Lung (tissue), 17 donors: ENCODE measurements at places on chromosomes 11 and 22. TPM values are rescaled to one million over a fixed set of nuclear protein-coding genes. Genes with fewer than 3 reads are reported as not detected.

The RAC2 gene
- 81.6 TPM for total RNA-seq

The GNG3 gene
- total RNA-seq = not detected

The TMEM223 gene
- total RNA-seq = 9.7 TPM

The FXYD6 gene
- 45.7 TPM for total RNA-seq

The CNGA4 gene
- total RNA-seq = 5.6 TPM

The UPK3A gene
- not detected for total RNA-seq

The OTOG gene
- total RNA-seq = not detected

The FJX1 gene
- 2.9 TPM for total RNA-seq

The OR51B4 gene
- total RNA-seq = not detected

The MYBPC3 gene
- 1.0 TPM for total RNA-seq

The HARBI1 gene
- total RNA-seq = 5.2 TPM

The ARFIP2 gene
- total RNA-seq = 53.7 TPM
